Nephron progenitor cell (in vitro differentiated cells): ENCODE measurements at places on chromosomes 4 and X.
A peak's percentile ranks its signal among the peaks of the same experiment; 100 is the strongest.

- no peak for DNase-seq
Observed at GRCh38 chr4:101853028-101853427, 62.5 kb downstream of the BANK1 start.

DNA sequence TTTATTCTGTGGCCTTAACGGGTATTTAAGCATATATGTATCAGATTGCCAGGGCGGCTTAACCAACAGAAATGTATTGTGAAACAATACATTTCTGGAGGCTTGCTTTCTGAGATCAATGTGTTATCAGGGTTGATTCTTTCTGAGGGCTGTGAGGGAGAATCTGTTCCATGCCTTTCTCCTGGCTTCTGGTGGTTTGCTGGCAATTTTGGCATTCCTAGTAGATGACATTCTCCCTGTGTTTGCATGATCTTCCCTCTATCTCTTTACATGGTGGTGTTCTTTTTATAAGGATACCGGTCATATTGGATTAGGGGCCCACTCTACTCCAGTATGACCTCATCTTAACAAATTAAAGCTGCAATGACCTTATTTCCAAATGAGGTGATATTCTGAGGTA lies 16.9 kb upstream of the CEP135 start:
- DNase-seq: no peak

DNA sequence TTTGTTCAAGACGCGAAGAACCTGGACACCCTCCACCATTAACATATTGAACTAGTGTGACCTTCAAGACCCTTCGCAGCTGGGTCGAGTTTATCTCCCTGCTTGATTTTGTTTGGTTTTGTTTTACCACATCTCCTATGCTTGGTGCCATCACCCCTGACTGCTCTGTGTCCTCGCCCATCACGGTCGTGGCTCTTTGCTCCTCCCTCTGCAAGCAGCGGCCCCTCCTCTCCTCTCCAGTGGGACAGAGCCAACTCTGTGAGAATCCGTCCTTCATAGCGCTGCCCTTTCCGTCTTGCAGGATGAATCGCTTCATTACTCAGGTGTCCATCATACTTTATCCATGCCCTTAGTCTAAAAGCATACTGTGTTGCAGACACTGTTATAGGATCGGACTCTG lies 9.1 kb upstream of the FAM149A start:
- DNase-seq: no peak

- no peak for DNase-seq
Observed at GRCh38 chr4:110515676-110516075, 39.7 kb downstream of the ENPEP start.

GRCh38 chr4:122588453-122589238 lies 32.2 kb downstream of the IL21 start:
- DNase-seq: no peak

GRCh38 chrX:80513625-80514024 lies 93.4 kb downstream of the TENT5D start:
- DNase-seq: no peak

DNA sequence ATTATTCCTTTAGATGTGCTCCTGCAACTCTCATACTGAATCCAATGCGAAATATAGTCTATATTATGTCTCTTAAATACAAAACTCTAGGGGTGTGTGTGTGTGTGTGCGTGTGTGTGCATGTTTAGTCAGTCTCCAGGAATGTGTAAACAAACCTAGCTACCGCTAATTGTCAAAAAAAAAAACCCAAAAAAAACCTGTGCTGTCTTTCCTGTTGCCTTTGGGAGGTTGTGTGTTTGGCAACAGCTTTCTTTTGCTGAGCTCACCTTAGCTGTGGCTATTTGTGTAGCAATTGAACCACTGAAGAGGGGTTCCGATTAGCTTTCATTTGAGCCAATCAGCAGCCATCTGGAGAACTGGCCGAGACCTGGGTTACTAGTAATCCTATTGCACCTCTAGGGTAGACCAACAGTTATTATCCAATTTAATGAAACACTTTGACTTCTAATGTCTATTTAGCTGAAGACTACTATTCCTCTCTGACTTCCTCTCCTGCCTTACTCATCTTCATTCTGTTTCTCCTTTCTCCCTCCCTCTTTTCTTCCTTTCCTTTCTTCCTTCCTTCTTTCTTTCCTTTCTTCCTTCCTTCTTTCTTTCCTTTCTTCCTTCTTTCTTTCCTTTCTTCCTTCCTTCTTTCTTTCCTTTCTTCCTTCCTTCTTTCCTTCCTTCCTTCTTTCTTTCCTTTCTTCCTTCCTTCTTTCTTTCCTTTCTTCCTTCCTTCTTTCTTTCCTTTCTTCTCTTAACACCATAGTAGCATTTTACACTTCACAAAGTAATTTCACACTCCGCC lies 471.1 kb downstream of the GBA3 start:
- DNase-seq: no peak

DNA sequence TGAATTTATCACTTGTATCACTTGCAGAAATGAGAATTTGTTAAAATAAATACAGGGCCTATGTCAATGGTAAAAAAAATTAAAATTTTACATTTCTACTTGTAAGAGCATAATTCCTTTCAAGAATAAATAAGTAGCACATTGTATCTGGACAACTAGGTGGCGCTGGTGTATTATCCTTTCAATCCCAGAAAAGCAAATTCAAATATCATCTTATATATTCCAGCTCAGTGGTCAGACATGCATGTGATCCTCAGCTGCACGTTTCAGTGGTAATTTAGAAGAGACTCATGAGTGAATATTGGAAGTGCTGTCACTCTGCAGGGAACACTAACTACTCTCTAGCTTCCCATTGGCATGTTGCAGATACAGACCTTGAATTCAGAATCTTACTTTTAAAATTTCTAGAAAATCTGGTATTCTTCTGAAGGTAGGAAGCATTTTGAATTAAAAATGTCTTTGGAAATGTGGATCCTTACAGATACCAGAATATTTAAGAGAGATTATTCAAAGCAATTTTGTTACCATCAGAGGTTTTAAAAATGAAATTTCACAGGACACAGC lies 1414.7 kb upstream of the TENM3 start:
- DNase-seq: peak; percentile 25

- DNase-seq: no peak
Observed at GRCh38 chrX:124862301-124862700, 457.4 kb upstream of the TEX13C start.

DNA sequence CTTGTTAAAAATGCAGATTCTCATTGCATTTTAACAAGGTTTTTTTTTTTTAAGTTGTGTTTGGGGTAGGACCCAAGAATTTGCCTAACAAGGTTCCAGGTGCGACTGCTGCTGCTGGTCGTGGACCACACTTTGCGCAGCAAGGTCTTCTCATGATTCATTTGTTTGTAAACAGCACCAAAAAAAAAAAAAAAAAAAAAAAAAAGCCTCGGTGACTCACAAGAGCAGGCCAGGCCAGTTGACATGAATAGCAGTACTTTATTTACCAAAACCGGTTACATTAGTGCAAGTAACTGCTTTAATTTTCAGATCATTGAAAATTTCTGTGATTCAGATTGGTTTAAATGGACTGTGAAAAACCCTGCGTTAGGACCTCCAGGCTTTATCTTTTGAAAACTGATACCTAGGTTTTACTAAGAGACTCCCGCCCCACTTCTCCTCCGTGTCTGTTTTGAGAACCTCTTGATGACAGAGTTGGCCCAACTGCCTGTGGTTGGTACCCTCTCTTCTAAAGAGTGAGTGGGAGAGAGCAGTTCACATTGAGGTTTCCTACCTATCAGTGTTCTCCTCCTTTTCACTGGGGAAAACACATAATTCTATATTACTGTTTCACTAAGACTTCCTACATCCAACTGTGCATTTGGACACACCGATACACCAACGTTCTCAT lies 86.2 kb downstream of the PHEX start:
- no peak for DNase-seq

- DNase-seq: no peak
Observed at GRCh38 chrX:71195964-71196649, 26.9 kb upstream of the GJB1 start.

DNA sequence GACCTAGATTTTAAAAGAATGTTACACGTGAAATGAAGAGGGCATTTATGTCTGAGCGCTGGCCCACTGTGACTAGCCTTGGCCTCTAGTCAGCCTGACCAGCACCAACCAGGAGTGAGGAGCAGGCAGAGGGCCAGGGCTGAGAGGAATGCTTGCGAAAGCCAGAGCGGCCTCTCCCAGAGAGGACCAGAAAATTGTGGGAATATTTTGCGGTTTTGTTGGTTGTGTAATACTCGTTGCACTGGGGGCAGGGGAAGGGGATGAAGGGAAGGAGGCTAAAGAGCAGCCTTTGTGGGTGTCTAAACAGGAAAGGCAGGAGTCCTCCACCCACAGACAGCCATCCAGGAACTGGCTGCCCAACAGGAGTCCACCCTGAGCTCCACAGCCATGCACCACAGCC lies 3.8 kb downstream of the GABRE start:
- DNase-seq: no peak

GRCh38 chrX:21376636-21377035 lies 2.4 kb downstream of the CNKSR2 start:
- no peak for DNase-seq

GRCh38 chr4:53477038-53477565 lies 99.7 kb downstream of the FIP1L1 start:
- no peak for DNase-seq

DNA sequence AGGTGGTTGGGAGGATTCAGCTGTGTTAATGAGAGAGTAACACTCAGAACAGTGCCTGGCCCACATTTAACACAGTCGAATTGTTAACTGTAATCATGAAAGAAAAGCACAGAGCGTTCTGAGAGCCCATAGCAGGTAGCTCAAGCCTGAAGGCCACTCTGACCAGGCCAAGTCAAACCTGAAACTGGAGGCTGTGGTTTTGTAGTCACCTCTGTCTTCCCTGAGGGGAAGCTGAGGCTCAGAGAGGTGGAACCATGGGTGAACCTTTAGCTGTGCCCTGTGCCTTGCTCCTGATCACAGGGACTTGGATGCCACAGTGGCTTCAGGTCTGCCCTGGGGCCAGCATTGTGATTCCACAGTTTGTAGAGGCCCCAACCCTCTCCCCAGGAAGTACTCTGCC lies 16.6 kb upstream of the UBA1 start:
- no peak for DNase-seq

- DNase-seq: no peak
Observed at GRCh38 chr4:20666012-20666860, 34.0 kb upstream of the PACRGL start.

DNA sequence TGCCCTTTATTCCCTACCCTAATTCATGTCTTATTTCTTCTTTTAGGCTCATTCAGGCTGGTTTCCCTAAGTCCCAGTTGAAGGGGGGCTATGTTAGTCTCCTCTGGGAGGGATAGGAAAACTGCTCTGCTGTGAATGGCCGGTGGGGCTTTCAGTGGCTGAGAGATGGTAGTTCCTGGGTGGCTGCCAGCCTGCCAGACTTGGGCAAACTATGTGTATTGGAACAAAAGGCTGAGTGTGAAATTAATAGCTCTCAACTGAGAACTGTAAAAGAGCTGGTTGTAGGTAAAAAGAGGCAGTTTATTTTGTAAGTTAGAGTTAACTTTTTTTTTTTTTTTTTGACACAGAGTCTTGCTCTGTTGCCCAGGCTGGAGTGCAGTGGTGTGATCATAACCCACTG lies 28.8 kb downstream of the ARHGAP10 start:
- DNase-seq: no peak

DNA sequence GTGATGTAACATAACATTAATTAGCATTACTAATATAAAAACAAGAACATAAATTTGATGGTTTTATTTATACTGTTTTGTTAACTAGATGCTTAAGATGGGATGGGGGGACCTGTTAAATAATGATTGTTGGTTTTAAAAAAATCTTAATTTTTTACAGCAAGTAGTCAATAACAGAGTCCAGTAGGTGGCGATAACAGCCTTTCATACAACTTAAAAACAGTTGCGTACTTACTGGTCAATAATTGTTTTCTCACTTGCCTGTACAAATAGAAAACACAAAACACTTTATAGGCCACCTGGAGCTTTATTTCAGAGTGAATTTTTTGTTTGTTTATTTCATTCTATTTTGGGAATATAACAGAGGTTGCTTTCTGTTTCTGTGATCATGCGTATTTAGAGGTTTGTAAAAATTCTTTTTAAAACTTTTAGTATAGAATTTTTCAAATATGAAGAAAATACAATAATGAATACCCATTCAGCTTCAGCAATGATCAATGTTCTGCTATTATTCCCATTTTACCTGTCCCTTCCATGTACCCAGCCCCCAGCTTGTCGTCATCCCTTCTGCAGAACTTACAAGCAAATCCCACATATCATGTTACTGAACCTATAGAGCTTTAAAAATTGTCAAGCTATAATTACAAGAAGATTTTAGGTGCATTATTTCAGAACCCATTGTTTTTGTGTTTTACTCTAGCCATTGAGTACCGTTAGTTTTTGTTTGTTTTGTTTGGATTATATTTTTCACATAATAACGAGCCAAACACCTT lies 97.1 kb downstream of the MRPL1 start:
- peak; percentile 11 for DNase-seq

DNA sequence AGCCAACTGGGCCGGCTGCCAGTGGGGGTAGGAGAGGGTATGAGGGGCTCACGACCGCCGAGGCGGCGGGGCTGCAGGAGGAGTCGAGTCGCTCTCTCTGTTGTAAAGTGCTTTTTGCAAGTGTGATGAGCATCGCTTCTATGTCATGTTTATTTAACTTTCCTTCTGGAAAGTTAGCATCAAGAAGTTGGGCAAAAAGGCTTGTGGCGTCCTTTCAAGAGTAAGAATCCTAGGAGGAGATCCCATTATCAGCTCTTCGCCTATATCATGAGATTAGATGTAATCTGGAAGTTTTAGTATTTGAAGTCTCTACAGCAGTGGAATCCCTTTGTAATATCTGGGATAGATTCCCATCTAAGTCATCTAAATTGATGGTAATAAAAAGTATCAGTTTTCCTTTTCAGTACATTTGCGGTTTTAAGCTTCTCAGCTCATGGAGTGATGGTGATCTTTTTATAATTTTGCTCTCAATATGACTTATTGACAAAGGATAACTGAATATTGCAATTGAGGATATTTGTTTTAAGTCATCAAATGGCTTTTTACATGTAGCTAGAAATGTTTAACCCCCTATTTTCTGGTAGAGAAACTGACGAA lies 1.7 kb downstream of the GALNT7 start:
- no peak for DNase-seq

GRCh38 chr4:173417833-173418232 lies 18.9 kb upstream of the SCRG1 start:
- no peak for DNase-seq

DNA sequence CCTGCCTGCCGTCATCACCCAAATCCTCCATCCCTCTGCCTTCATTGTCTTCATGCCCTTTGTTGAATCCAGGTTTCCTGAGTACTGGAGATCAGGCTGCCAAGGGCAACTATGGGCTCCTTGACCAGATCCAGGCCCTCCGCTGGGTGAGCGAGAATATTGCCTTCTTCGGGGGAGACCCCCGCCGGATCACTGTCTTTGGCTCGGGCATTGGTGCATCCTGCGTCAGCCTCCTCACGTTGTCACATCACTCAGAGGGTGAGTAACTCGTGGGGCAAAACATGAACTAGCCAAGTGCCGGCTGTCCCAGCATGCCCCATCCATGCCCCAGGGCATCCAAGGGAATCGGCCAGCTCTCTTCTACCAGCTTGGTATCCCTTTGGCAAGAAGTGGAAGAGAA lies 19.4 kb downstream of the NLGN3 start:
- no peak for DNase-seq

DNA sequence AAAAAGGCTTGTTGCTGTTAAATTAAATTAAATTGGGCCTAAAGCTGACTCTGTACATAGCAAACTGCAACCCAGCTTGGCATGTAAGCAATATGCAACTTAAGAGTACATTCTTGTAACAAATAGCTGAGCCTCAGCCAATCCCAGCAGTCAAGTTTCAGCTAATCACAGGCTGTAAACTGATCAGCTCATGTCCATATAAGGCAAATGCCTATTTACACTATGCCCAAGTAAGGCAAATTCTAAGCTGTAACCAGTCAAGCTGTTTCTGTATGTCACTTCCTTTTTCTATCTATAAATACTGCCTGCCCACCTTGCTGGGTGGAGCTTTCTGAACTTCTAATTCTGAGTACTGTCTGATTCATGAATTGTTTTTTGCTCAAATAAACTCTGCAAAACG lies 429.1 kb upstream of the FTHL17 start:
- DNase-seq: no peak
